ENCODE measurements at places on chromosomes 2 and 18.

GRCh38 chr2:234046521-234046920, 4.0 kb upstream of the SPP2 start:
- no peak for DNase-seq

DNA sequence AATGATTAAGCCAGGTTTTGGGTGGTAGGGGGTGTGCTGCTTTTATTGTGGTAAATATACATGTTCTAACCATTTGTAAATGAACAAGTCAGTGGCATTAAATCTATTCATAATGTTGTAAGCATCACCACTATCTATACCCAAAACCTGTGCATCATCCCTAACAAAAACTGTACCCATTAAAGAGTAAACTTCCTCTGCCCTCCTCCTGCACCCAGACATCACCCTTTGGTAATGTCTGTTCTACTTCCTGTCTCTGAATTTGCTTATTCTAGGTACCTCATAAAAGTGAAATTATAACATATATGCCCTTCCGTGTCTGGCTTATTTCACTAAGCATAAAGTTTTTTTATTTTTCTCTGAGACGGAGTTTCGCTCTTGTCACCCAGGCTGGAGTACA, 14.1 kb downstream of the RIF1 start:
- DNase-seq: no peak

- DNase-seq: no peak
Measured at GRCh38 chr18:2656237-2656980, 883 bp downstream of the SMCHD1 start.

DNA sequence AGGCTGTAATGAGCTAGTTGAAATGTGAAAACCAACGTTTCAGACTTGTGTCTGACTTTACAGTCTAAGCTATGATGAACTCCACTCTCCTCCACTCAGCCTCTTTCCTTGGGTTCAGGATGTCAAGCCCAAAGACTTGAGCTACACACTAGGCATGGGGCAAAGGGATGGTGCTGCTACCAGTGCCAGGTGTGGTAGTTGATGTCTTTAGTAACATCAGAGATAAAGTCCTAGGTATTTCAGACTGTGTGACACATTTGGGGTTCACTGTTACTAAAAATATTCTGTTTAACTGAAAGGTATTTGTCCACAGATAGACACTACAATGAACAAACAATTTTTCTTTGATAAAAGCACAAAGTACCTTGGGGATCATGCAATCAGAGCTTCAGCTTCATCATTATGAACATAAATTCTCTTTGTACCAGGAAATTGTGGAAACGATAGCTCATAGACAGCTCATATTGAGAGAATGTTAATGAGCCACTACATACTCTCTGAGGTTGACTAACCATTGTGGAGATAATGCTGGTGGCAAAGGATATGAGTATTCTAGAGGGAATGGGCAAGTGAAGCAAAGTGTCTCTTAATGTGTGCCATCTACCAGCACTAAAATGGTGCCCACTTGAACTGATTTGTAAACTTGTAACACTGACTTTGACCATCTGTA, 253.7 kb upstream of the THUMPD2 start:
- DNase-seq: no peak

GRCh38 chr18:72742002-72742401, 125.8 kb downstream of the NETO1 start:
- DNase-seq: no peak

- DNase-seq: no peak
Measured at GRCh38 chr18:48813833-48814489, 136.8 kb downstream of the SMAD7 start.

DNA sequence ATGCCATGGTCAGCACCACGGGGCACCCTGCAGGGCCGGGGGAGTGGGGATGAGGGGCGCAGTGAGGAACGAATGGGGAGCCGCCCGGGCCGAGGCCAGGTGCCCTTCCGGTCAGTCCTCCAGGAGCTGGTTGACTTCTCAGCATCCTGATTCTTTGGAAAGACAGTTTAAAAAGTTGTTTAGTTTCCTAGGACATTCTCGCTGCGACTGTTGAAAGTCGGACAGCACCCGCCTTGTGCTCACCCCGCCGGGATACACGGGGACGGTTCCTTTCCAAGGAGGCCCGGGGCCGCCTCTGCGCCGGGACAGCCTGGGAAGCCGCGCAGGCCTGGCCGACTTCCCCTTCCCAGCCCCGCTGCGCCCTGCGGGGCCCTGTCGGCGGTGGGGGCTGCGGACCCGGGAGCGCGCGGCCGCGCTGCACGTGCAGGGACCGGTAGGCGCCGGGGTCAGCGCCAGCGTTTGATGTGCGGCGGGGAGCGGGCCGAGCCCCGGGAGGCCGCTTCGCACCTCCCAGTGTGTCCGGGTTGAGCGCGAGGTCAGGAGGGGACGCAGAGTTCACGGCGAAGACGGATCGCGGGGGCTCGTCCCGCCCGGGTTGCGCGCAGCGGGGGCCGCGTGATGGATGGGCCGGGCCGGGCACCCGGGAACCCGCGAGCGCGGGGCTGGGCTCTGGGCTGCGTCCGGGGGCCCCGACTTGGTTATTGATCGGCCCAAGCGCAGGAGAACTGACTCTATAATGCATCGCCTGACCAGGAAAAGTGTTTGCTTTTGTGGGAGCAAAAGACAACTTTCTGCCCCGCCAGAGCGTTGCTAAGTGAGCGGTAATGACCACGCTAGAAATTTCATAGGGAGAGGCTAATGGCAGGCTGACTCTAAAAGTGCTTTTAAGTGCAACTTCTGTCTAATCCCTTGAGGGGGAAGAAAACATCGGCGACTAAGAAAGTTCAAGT, 28.0 kb upstream of the SMIM21 start:
- no peak for DNase-seq

DNA sequence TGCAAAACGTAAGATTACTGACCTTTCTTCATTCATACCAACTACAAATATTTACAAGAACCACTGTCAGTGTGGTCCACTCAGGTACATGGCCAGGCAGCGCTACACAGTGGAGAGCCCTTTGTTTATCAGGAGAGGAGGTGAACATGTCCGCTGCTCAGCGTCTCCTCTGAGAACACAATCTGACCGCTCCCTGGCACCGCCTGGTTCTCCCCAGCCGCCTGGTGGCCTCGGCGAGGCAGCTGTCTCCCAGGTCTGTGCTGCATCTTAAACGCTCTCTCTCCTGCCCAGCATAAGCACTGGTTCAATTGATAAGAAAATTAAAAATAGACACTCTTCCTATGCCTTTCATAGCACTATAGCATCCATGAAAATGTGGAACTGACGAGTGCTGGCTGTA, 146.8 kb upstream of the PXDN start:
- DNase-seq: no peak

DNA sequence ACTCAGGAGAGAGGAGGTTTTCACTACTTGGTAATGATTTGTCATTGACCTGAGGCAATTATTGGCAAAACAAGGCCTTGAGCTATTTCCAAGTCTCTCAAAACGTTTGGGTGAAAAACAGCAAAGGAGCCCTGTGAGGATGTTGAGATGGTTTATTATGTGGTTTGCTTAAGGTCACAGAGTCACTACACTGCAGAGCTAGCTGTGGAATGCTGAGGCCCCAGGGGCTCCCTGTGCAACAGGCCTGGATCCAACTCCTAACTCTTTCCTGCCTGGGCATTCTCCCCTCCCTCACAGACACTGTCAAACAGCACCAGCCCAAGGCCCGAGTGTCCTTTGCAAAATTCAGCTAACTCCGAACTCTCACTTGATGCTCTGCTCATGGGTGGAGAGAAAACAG, 754.6 kb upstream of the SOX11 start:
- DNase-seq: no peak

DNA sequence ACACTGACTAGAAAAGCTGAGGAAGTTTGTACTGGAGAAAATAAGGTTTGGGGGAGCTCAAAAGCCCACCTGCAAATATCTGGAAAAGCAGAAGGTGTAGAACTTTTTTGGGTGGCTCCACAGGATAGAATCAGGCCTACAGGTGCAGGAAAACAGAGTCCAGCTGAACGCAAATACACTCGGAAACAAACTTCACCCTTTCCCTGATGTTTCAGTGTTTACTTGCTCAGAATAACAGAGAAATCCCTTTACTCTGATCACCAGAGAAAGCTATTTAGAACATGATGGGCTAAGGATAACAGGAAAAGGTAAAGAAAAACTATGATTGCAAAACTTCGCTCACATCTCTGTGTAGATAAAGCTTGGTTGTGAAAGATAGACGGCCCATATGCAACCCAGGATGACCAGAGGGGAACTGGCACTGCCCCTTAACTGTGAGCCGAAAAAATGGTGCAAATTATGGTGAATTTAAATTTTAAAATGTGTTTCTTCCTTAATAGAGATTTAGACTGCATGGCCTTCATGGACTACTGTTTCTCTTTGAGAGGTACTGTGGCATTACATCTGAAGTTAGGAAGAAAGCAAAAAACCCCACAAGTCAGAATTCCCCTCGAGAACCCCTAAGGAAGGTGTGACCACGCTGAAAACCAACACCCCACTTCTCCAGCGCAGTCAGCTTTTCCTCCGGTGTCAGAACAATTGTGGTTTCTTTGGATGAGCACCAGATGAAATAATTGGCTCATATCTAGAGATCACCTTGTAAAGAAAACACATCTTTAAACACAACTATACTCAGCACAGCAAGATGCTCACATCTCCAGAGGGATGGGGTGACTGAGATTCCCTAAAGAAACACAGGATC, 84.5 kb upstream of the TMEM247 start:
- DNase-seq: no peak

DNA sequence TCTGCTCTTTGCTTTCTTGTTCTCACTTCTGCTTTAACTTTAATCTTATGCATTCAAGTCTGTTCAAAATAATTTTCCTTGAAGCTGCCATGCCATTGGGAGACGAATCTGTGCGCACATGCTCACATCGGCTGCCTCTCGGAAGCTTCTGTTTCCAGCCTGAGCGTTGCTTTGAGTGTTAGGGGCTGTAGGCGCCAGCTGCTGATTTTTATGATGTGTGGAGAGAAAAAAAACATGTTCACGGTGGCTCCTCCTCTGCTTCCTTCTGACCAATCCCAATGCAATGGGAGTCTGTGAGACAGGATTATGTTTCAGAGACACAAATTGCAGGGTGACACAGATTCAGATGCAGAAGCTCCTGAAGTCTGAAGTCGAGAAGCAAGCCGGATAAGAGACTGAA, at the start of gene MC4R:
Gene MC4R, minus strand, starts transcription at position 180 of the 400 bp plus-strand sequence. CDS start 426 bp downstream, outside the sequence.
- DNase-seq: no peak

GRCh38 chr2:144825331-144826020, 305.6 kb upstream of the ZEB2 start:
- no peak for DNase-seq

GRCh38 chr2:156590085-156590739, 154.0 kb downstream of the GPD2 start:
- no peak for DNase-seq

All from iPS DF 6.9 (cell line).